Testis (tissue), 5 donors: ENCODE measurements at places on chromosomes 3 and 15. TPM values are rescaled to one million over a fixed set of nuclear protein-coding genes. Genes with fewer than 3 reads are reported as not detected.

GRCh38 chr15:52383100-52383588, 87.5 kb upstream of the MYO5C start:
- no peak overlapping the region for H3K4me3 ChIP-seq
- no peak overlapping the region for H3K27ac ChIP-seq
- no peaks in the 10 kb centered on the region for H3K27me3 ChIP-seq
- H3K4me1 ChIP-seq = no peaks in the 10 kb centered on the region
- DNase-seq = no peak
- H3K36me3 ChIP-seq = no peaks in the 10 kb centered on the region

- DNase-seq = no peak
- H3K27ac ChIP-seq = no peak overlapping the region
- no peaks in the 10 kb centered on the region for H3K4me1 ChIP-seq
- no peaks in the 10 kb centered on the region for H3K27me3 ChIP-seq
- no peak overlapping the region for H3K4me3 ChIP-seq
- H3K36me3 ChIP-seq = no peaks in the 10 kb centered on the region
Measured at GRCh38 chr3:95453242-95453641, 1361.2 kb upstream of the EPHA6 start.

DNA sequence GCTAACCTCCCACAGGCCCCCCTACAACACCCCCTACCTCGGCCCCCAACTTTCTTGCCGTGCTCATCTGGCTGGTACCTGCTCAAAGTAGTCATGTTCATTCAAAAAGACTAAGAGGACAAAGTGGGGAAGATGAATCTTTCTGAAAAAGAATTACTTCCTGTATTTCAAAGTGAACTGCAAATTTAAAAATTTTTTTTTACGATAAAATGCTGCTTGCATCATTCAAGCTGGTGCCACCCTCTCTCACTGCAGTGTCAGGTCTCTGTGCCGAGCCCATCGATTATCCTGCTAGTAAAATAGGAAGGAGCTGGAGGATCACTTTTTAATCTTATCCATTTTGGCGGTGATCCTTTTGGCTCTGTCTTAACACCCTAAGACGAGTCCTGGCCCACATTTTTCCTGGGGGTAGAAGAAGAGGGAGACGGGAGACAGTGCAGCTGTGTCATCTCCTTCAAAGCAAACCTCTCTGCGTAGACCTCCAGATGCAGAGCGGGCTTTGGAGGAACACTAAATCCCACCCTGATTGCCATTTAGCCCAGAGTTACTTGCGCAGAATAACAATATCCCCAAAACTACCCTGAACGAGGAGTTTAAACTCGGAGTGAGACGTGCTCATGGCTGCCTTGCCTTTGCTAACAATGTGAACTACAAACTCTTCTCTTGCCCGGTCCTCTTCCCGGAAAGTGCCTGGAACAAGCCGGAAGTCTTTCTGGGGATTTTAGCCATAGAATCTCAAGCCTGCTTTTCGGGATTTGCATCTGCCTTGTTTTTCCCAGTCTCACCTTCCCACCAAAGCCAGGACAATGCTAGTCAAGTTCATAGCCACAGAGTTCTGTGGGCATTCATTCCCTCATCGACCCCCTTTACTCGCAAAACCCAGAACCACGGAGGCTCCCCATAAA, 66.2 kb upstream of the CGNL1 start:
- no peak for DNase-seq
- no peaks in the 10 kb centered on the region for H3K4me1 ChIP-seq
- H3K4me3 ChIP-seq = no peak overlapping the region
- no peaks in the 10 kb centered on the region for H3K36me3 ChIP-seq
- no peaks in the 10 kb centered on the region for H3K27me3 ChIP-seq

- H3K27ac ChIP-seq = no peak overlapping the region
- no peaks in the 10 kb centered on the region for H3K27me3 ChIP-seq
- no peaks in the 10 kb centered on the region for H3K4me1 ChIP-seq
- H3K4me3 ChIP-seq = no peak overlapping the region
Measured at GRCh38 chr3:40470701-40471100, 6.2 kb upstream of the ZNF619 start.

- H3K27ac ChIP-seq = no peak overlapping the region
- no peak for DNase-seq
- H3K4me3 ChIP-seq = no peak overlapping the region
- H3K4me1 ChIP-seq = no peaks in the 10 kb centered on the region
- H3K36me3 ChIP-seq = no peaks in the 10 kb centered on the region
Measured at GRCh38 chr3:183327343-183327742, 74.3 kb downstream of the B3GNT5 start.

DNA sequence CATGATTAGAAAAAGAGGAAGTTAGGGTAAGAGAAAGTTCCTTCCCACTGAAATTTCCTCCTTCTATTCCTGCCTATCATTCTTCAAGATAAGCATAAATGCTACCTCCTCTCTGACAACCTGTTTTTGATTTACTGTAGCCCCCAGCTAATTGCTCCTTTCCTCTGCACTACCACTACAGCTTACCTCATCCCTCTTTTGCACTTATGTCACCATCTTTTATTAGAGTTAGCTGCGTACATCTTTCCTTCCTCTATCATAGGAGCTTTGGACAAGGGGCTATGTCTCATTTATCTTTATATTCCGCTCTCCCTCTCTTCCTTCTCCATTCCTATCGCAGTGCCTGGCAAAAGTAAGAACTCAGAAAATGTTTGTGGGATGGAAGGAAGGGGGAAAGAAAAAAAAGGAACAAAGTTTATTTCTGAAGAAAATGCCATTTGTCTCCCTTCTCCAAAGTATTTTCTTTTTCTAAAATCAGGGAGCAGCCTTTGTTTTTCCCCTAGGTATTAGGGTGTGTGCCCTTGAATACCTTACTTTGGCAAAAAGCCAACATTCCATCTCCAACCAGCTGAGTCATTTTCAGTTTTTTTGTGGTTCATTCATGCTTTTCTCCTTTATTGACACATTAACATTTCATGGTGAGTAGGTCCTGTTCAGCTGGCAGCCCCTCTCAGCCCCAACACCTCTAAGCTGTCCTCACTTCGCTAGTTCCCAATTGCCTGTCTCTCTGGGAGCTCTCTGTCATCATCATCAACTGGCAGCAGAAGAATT, 87.6 kb upstream of the SOX2 start:
- H3K4me1 ChIP-seq = no peaks in the 10 kb centered on the region
- no peak for DNase-seq
- no peak overlapping the region for H3K4me3 ChIP-seq
- H3K27ac ChIP-seq = no peak overlapping the region

DNA sequence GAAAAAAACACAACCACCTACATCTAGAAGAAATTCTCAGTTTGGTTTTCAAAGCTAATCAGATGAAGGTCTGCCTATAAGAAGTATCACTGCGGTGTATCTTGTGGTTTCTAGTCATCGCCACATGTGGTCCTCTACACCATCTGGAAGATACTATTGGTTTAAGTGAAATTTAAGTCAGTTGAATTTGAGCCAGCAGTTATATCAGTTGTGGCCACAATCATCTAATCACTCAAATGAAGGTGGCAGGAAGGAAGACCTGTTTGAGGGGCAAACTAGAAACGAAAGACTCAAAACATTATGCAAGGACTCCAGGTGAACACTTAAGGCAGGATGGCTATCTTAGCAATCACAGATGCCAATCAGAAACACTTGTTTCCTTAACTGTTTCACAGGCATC, 48.7 kb downstream of the ETV5 start:
- no peaks in the 10 kb centered on the region for H3K27me3 ChIP-seq
- no peak overlapping the region for H3K4me3 ChIP-seq
- no peak overlapping the region for H3K27ac ChIP-seq
- H3K4me1 ChIP-seq = no peaks in the 10 kb centered on the region

GRCh38 chr15:40563426-40563825, 1.4 kb downstream of the CCDC32 start:
- peaks cover 23% of the 10 kb centered on the region for H3K4me1 ChIP-seq
- DNase-seq = no peak
- no peaks in the 10 kb centered on the region for H3K36me3 ChIP-seq

- H3K27ac ChIP-seq = no peak overlapping the region
- no peaks in the 10 kb centered on the region for H3K27me3 ChIP-seq
- no peak for DNase-seq
- H3K36me3 ChIP-seq = no peaks in the 10 kb centered on the region
- H3K4me3 ChIP-seq = no peak overlapping the region
- H3K4me1 ChIP-seq = no peaks in the 10 kb centered on the region
Measured at GRCh38 chr3:90031121-90031520, 923.7 kb downstream of the EPHA3 start.

- no peaks in the 10 kb centered on the region for H3K27me3 ChIP-seq
- no peaks in the 10 kb centered on the region for H3K36me3 ChIP-seq
- no peak overlapping the region for H3K4me3 ChIP-seq
- H3K4me1 ChIP-seq = no peaks in the 10 kb centered on the region
- no peak overlapping the region for H3K27ac ChIP-seq
Measured at GRCh38 chr15:48681353-48681752, 35.8 kb upstream of the FBN1 start.

GRCh38 chr3:46917257-46917656, 39.7 kb downstream of the PTH1R start:
- H3K4me3 ChIP-seq = no peak overlapping the region
- H3K27me3 ChIP-seq = no peaks in the 10 kb centered on the region
- no peak overlapping the region for H3K27ac ChIP-seq
- H3K36me3 ChIP-seq = no peaks in the 10 kb centered on the region
- no peaks in the 10 kb centered on the region for H3K4me1 ChIP-seq

DNA sequence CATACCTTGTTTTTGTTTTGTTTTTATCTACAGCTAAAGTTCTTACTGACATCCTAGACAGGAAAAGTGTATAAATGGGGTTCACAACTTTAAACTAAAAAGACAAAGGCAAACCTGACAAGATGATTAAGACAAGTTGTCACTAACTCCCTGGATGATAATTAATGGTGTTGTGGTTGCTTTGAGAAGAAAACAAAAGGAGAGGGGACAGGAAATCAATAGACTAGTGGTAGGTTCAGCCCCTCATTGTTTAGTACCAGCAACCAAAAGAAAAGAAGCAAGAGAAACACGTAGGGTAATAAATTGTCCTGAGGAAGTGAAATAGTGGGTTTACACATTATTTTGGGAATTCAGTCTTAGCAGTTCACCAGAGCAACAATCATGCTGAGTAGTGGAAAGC, 78.8 kb downstream of the BFSP2 start:
- no peak overlapping the region for H3K4me3 ChIP-seq
- DNase-seq = no peak
- no peaks in the 10 kb centered on the region for H3K27me3 ChIP-seq
- H3K4me1 ChIP-seq = peaks cover 13% of the 10 kb centered on the region
- no peak overlapping the region for H3K27ac ChIP-seq
- H3K36me3 ChIP-seq = no peaks in the 10 kb centered on the region

GRCh38 chr3:177473184-177473583, 275.9 kb upstream of the TBL1XR1 start:
- H3K27me3 ChIP-seq = no peaks in the 10 kb centered on the region
- H3K4me1 ChIP-seq = peaks cover 2% of the 10 kb centered on the region
- no peaks in the 10 kb centered on the region for H3K36me3 ChIP-seq
- H3K27ac ChIP-seq = no peak overlapping the region

- H3K27ac ChIP-seq = no peak overlapping the region
- H3K36me3 ChIP-seq = no peaks in the 10 kb centered on the region
- peak; percentile 71 for DNase-seq
Measured at GRCh38 chr3:9690451-9691450, 12.9 kb upstream of the CPNE9 start.

ROPN1B gene
- total RNA-seq = 123 TPM

PIERCE2 gene
- total RNA-seq = 4.3 TPM

VGLL3 gene
- total RNA-seq = 14.3 TPM

CFAP92 gene
- total RNA-seq = 26.7 TPM

PPARG gene
- 18.7 TPM for total RNA-seq

TMEM207 gene
- 1.6 TPM for total RNA-seq
